Nasal cavity respiratory epithelium epithelial cell of viscerocranial mucosa (primary cell): ENCODE measurements at places on chromosomes 2 and 18. TPM values are rescaled to one million over a fixed set of nuclear protein-coding genes. Genes with fewer than 3 reads are reported as not detected.

Gene TRIM54
- total RNA-seq: not detected in 2 replicates

Gene CYRIA
- total RNA-seq: 1.4 and 9.6 TPM in 2 replicates

Gene HNMT
- total RNA-seq: under 0.01 and 2.1 TPM in 2 replicates

Gene GULP1
- 38.7 and 66.6 TPM in 2 replicates for total RNA-seq

Gene SFXN5
- 3.4 and 13.8 TPM in 2 replicates for total RNA-seq

Gene MERTK
- total RNA-seq: 1.4 and 8.7 TPM in 2 replicates

Gene AFF3
- under 0.01 TPM in 1 of 2 replicates, not detected in the other for total RNA-seq

Gene FAM161A
- total RNA-seq: 1.0 and 1.8 TPM in 2 replicates

Gene SNRPD1
- 10.6 and 30.2 TPM in 2 replicates for total RNA-seq

Gene CCDC178
- total RNA-seq: 0.34 and 0.43 TPM in 2 replicates

Gene CRYBA2
- total RNA-seq: not detected in 2 replicates

Gene LAPTM4A
- 84.6 and 85.4 TPM in 2 replicates for total RNA-seq

Gene TRIM43
- total RNA-seq: under 0.01 TPM in 1 of 2 replicates, not detected in the other

Gene VAMP5
- total RNA-seq: 2.7 and 3.3 TPM in 2 replicates

Gene NGEF
- total RNA-seq: 0.68 and 2.1 TPM in 2 replicates

Gene SPATA3
- total RNA-seq: not detected in 2 replicates

Gene DIPK1C
- not detected in 2 replicates for total RNA-seq

Gene SPP2
- not detected in 2 replicates for total RNA-seq

Gene CXCR1
- not detected in 2 replicates for total RNA-seq

Gene LHCGR
- not detected in 2 replicates for total RNA-seq

Gene C2orf76
- 5.1 and 9.9 TPM in 2 replicates for total RNA-seq
